Spleen (tissue), 13 donors: ENCODE measurements at places on chromosomes 1 and 21.

DNA sequence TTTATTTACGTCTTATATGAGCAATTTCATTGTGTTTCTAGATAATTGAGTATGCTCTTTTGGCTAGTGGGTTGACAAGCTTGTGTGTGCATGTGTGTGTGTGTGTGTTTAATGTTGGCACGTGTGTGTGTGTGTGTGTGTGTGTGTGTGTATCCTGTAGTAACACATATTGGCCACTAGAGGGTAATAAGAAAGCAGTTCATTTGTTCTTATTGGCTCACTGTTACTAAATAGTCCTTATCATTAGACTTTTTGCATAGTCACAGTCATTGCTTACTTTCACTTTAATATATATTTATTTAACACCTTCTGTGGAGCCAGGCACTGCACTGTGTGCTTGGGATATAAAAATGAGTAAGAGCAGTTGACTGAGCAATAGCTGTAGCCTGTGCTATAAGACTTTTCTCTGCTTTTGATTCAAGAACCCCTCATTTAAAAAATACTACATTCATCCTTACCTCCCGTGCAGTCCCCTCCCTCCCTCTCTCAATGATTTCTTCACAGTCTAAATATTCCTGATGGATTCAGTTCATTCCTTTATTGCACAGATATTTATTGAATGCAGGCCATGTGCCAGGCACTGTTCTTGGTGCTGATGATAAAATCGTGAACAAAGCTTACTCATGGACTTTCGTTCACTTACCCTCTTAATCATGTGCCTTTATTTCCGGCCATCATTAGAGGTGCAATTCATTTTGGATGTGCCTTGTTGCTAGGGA, 96.7 kb downstream of the DYRK1A start:
- no peak for DNase-seq

GRCh38 chr1:184987696-184988095, 13.4 kb upstream of the NIBAN1 start:
- DNase-seq = no peak

- no peak for DNase-seq
Measured at GRCh38 chr1:39680751-39681150, 8.8 kb upstream of the NT5C1A start.

DNA sequence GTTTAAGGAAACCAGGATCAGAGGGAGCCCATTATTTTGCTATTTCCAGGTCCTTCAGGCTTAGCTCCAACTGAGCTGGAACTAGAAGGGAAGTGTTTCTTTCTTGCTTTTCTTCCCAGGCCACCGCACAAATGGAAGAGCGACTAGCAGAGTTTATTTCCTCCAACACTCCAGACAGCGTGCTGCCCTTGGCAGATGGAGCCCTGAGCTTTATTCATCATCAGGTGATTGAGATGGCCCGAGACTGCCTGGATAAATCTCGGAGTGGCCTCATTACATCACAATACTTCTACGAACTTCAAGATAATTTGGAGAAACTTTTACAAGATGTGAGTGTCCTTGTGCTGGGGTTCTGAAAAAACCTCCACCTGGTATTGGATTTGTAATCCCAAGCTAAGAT, 121.8 kb downstream of the PIK3R3 start:
- no peak for DNase-seq

DNA sequence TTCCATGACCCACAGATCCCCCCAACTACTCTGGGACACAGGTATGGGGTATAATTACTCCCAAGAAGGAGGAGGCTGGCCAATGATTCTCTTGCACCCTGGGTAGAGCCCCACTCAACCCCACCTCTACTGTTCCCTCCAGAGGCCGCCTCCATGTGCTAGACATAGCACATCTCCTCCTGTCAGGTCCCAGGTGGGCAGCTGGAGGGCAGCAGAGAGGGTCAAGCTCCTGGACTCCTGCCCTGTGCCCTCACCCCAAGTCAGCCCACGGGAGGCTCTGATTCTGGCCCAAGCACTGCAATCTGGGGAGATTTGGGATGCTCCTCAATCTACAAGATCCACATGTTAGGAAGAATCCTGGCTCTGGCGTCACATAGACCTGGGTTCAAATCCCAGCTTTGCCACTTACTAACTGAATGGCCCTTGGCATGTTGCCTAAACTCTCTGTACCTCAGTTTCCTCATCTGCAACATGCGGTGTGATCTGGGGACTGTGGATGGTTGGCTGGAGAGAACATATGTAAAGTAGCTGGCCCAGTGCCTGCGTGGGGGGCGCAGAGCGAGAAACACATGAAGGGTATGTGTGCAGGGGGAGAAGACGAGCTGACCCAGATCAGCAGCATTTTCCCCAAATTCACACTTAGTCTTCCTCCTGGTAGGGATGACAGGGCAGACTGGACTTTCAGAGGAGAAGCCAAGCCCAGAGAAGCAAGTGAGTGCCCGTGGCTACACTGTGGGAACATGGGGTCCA, 23.2 kb downstream of the TNNT2 start:
- DNase-seq = peak; percentile 59

- no peak for DNase-seq
Measured at GRCh38 chr1:27037518-27037917, 24.9 kb upstream of the TENT5B start.

GRCh38 chr1:53390261-53390660, 62.4 kb upstream of the LRP8 start:
- peak; percentile 67 for DNase-seq
